ENCODE measurements at places on chromosomes 4 and X.
A peak's percentile ranks its signal among the peaks of the same experiment; 100 is the strongest.

DNA sequence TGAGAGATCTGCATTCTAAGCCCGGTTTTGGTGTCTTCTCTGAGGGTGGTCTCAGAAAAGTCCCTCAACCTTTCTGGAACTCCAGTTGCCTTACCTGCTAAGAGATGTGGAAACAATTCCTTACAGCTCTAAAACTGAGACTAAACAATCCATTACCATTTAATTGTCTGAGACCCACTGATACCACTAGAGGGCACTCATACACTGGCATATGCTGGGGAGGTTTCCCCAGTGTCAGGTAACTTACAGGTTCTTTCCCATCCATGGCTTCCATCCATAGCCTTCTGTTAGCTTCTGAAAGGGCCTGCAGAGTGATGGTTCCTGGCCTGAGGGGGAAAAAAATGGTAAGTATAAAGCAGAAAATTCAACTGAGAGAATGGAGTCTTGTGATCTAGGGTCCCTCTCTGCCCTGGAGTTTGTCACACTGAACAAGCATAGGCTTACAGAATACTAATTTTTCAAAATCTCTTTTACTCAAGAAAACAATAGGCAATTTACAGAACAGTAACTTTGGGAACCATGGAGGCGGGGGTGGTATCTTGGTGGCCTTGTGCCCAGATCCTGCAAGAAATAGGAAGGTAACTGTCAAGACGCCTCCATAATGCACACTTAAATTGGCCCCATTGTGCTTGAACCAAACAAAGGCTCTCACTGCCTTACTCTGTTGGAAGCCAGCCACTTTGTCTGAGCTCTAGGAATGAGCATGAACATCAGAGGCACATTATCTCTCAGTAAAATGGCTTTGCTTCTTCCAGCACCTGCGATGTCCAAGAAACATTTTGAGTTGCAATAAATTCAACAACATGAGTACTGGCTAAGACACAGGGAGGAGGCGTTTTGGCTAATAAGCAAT lies 236.1 kb downstream of the OPHN1 start:
- peak; percentile 27 for DNase-seq

- DNase-seq = no peak
Observed at GRCh38 chr4:6492027-6492590, 19.7 kb upstream of the PPP2R2C start.

- no peak for DNase-seq
Observed at GRCh38 chr4:1654216-1654955, 29.7 kb downstream of the FAM53A start.

DNA sequence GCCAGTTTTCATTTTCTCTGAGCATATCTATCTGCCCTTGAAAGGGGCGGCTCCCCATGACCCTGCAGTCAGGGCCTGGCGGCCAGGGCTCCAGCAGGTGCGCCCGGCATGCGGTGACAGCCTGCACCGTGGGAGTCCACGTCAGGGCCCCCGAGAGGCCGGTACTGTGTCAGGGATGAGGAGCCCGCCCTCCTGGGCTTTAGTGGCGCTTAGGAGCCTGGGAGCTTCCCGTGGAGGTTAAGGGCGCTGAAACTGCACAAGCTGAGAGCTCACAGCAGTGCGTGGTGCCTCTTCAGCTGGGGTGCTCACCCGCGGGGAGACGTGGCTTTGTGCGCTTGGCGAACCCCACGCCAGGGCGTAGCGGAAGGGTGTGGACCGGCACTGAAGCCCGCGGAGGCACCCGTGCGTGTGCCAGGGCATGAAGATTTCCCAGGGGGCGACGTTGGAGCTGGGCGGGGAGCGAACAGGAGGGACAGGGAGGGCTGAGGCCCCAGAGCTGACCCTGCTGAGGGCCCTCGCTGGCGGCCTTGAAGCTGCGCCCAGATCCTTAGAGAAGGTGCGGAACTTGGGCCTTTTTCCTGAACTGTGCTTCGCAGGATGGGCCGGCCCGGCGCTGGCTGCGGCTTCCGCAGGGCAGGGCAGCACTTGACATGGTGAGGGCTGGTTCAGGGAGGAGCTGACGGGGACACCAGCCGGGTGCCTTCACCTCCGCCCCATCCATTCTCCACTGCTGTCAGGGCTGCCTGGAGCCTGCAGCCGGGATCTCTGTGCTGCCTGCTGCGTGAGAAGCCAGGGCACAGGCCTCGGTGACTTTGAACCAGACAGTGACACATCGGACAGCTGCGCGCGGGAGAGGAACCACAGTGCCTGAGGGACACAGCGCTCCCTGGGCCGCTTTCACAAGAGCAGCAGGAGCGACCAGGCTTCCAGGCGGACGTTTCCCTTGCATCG lies 32.9 kb downstream of the HTT-AS start:
- peak; percentile 44 for DNase-seq

DNA sequence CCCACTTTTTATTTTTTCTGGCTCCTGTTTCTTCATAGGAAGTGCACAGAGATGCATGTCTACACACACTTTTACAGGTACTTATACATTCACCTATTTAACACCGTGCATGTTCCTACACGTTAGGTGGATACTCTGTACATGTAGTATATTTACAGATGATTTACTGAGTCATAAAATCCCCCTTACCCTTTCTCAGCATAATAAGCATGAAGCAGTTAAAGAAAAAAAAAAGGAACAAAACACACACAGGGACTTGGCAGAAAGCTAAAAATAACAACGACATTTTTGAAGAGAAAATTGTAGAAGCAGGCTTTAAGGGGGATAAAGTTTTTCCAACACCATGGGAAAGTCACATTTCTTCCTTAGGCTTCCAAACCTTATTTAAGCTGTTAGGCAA lies 96.4 kb upstream of the IQCM start:
- no peak for DNase-seq

DNA sequence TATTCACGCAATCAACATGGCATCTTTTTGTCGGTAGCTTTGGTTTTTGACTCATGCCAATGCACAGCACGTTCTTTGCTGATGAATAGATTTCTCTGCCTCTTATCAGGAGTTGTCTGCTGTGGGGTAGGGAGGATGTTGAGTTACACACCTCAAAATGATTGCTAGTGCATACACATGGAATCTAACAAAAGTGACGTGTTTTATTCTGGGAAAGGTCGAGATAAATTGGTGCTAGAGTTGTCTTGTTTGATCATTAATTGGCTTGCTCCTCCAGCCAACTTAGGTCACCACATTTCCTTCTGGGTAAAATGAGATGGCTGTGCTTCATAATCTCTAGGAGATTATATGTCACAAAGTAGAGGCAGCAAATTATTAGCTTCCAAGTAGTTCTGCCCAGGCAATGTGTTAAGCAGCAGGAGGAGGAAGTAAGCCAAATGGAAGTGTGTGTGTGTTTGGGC lies 3.9 kb downstream of the RAB9A start:
- DNase-seq = no peak

DNA sequence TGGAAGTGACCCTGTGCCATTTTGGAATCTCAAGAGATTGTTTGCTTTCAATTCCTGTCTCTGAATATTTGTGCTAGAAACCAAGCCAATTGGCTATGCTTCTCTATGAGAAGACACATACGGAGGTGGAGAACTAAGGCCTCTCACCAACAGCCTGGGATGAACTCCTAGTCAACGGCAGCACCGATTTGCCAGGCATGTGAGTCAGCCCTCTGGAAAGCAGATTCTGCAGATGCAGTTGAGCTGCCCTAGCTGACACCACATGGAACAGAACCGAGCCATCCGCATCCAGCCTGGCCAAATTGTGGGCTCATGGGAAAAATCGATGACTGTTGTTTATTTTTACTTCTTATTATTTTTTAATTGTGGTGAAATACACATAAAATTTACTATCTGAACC lies 58.2 kb upstream of the WDFY3 start:
- no peak for DNase-seq

- DNase-seq = peak; percentile 9
Observed at GRCh38 chrX:22060415-22061280, 28.5 kb downstream of the PHEX start.

DNA sequence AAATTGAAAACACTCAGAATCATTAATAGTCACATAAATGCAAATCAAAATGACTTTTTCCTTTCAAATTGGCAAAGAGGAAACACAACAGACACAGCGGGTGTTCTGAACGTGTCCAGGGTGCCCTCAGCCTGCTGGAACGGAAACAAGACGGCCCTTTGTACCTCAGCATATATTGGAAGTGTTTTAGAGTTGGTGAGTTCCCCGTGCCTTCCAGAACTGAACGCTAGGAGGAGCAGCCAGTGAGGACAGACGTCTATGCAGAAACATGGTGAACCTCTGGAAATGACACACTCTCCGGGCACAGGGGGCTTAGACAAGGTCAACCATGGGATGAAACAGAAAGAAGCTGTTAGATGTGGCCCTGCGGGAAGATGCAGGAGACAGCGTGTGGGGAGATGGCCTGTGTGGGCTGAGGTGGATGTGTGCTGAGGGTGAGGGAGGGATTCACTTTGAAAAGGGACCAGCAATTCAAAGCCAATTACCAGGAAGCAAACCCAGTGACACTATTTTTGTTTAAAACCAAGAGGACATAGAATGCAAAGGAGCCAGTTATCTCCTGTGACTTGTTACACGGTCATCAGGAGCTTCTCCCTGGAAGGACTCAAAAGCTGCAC lies 40.4 kb downstream of the RNF212 start:
- peak; percentile 74 for DNase-seq

DNA sequence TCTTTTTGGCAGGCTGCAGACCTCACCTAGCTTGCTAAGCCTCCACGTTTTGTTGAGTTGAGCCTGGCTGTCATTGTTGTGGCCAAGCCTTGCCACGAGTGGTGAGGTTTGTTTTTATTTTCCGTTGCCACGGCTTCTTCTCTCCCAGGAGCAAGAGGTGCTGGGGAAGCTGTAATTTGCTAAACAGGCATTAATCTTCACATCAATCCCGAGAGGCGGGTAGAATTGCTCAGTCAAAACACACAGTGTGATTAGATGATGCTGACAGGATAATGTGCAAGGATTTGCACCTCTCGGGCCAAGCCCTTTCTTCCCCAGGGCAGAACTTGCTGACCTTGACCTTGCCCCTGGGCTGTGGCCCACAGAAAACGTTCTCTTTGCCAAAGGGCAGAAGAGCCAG lies 72.2 kb upstream of the ATP6AP2 start:
- no peak for DNase-seq

- DNase-seq = no peak
Observed at GRCh38 chr4:157713342-157713741, 459.5 kb downstream of the GASK1B start.

DNA sequence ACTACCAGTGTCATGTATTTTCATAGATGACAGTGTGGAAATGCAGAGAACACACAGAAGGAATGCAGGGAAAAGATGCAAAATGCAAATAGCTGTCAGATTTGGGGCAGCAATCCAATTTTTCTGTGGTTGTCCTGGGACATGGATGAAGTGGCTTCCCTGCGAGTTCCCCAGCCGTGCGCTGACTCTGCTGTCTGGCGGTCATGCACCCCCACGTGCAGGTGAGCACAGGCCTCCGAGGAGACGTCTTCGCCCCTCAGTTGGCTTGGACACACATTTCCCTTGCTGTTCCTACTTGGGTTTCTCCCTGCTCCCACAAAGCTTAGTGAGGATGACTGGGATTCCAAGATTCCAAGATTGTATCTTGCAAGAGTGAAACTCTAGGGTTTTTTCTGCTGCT lies 24.4 kb downstream of the BLOC1S4 start:
- no peak for DNase-seq

- peak; percentile 5 for DNase-seq
Observed at GRCh38 chr4:56261027-56261426, 126.3 kb downstream of the AASDH start.

- no peak for DNase-seq
Observed at GRCh38 chr4:168659741-168660465, 163.1 kb downstream of the PALLD start.

DNA sequence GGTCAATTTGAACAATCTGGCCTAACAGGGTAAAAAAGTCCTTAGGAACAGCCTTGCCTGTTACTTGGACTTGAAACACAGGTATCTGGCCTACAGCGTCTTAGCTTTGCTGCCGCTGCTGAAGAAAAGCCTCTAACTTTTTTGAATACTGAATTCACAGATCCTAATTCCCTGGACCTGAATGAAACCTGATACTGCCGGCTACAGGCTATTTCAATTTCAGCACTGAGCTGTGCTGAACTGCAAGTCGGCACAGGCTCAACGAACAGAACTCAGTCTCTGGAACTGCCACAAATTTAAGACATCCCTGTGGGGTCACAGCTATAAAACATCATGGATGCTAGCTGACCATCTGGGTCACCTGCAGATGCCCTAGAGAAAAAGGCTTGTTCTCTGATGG lies 7.2 kb downstream of the NR0B1 start:
- no peak for DNase-seq

DNA sequence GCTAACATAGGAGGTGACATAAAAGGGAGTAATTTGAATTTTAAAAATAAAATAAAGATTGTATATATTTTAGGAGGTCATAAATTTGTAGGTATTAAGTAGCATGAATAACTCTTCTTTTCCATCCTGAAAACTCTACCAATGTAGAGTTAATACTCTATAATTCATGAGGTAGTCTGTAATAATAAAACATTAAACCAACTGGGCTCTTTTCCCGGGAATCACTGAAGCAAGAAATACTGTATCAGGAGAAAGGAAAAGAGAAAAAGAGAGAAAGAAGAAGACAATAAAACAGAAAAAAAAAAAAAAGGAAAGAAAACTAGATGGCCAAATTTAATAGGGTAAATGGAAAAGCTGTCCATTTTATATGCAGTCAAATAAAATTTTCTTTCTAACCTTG lies 984.4 kb downstream of the CCSER1 start:
- DNase-seq = no peak

- DNase-seq = no peak
Observed at GRCh38 chr4:173910891-173911290, 372.6 kb downstream of the FBXO8 start.

DNA sequence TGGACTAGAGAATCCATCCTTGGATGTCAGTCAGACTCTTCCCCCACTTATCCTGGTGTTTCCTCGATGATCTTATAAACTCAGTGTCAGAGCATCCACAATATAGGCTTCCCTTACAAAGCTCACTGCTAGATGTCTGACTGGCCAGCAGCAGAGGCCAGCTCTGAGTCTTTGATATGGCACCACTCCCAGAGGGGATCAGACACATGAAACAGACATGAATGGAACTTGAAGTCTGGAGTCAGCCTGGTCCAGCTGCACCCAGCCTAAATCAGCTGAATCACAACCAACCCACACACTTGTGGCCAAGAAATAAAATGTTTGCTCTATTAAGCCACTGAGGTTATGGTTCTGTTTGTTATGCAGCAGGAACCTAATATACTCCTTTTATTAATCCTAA lies 129.6 kb upstream of the MED14 start:
- no peak for DNase-seq

GRCh38 chrX:16678689-16679088 lies 28.7 kb downstream of the S100G start:
- no peak for DNase-seq

DNA sequence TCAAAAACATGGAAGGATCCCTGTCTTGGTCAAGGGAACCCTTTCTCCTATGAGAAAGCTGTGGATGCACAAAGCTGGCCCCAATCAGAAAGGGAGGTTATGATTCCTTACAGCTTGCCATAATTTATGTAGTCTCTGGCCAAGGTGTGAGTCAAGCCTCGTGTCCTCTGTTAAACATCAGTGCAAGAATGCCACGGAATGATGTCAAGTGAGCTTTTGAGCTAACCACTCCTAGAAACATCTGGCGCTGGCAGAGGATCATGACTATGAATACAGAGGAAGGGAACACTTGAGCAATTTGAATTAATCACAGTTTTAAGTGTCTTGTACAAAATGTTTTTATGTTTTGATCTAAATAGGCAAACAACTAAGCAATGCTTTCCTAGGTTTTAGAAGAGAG lies 51.5 kb upstream of the RAP2C start:
- no peak for DNase-seq

- DNase-seq = no peak
Observed at GRCh38 chrX:16653424-16653823, 3.5 kb downstream of the S100G start.

GRCh38 chr4:152591876-152592275 lies 56.0 kb upstream of the FBXW7 start:
- DNase-seq = no peak

GRCh38 chr4:171601091-171601490 lies 212.1 kb upstream of the GALNTL6 start:
- no peak for DNase-seq

All from GM20000 (cell line).